ENCODE measurements at places on chromosomes 7 and 10.

DNA sequence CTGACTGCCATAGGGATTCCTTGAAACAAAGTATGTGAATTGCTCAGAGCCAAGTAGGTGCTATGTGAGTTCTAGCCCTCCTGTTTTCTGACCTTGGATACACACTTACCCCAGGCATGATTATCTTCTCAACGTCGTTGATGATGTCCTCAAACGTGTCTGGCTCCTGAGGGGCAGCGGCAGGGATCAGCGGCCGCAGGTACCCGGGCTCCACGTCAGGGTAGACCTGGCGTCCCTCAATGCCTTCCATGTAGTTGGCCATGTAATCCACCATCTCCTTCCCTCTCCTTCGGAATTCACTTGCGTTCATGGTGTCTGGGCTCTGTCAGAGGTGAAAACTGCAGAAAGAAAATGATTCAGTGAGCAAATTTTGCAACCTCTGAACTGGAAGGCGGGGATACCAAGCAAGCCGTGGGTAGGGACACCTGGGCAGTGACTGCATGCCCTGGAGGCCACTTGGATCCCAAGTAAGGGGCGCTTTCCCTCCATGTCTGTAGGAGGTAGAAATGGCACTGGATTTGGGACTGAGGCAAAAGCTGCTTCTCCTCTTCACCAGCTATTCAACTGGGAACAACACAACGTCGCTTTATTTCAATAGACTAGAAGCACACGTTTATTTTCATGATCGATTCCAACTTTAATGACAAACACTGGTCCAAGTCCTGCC lies 21.3 kb downstream of the DDC start:
- no peak for DNase-seq

DNA sequence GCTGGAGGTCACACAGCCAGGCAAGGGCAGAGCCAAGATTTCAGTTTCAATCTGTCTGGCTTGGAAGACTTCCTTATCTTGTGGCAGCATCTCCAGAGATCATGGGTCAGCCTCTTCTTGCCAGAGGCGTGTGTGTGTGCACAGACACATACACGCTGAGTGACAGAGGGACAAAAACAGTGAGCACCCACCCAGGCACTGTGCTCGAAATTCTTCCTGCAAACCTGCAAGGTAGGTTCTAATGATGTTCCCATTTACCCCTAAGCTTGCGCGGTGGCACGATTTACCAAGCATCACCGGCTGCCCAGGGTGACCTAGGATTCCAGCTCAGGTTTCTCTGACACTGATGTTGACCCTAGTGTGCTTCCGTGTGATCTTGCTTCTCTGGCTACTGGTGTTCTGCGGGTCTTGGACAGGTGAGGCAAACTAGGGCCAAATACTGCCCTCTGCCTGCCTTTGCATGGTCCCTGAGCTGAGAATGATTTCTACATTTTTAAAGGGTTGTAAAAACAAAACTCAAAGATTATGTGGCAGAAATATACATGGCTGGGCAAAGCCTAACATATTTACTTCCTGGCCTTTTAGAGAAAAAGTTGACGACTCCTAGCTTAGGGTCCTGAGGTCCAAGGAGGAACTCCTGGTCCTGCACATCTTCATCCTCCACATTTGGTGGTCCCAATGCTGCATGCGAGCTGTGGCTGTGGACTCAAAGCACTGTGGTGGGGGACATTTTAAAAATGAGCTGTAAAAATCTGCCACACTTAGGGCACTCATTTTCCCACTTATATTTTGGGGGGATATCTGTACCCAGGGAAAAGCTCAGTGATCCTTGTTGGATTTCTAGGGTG lies 268.5 kb downstream of the RPS24 start:
- DNase-seq: no peak

- no peak for DNase-seq
These were observed 334.1 kb upstream of the C7orf33 start for GRCh38 chr7:148256433-148256832.

GRCh38 chr7:105655067-105655466 lies 73.8 kb upstream of the EFCAB10 start:
- DNase-seq: peak; percentile 27

DNA sequence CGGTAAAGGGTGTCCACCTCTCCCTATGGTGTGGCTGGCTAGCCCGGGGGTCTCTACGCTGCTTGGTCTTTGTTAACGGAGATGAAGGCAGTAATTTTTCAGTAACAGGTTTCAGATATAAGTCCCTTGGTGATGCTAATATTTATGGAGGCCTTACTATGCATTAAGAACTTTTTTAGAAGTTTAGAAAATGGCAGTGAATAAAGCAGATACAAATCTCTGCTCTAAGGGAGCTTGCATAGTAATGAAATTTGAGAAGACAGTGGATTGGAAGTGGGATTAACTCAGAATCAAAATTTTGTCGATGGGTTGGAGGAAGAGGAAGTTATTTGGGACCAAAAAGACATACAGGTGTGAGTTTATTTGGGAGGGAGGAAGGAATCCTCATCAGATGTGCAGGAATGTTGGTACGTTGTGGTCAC lies 445 bp downstream of the SSBP1 start:
- DNase-seq: no peak

- no peak for DNase-seq
These were observed 25.2 kb downstream of the NHLRC2 start for GRCh38 chr10:113879691-113880090.

DNA sequence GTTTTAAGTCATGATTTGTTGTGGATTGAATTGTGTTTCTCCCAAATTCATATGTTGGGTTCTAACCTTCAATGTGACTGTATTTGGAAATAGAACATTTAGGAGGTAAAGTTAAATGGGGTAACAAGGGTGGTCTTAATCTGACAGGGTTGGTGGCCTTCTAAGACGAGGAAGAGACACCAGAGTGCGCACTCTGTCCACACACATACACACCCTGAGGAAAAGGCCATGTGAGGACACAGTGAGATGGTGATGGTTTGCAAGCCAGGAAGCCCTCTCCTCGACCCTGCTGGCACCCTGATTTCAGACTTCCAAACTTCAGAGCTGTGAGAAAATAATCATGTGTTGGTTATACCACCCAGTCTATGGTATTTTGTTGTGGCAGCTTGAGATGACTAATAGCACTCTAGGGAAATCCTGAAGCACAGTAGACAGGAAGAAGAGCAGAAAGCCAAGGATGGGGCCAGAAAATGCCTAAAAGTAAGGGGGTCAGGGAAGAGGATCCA lies 28.0 kb upstream of the SEM1 start:
- no peak for DNase-seq

DNA sequence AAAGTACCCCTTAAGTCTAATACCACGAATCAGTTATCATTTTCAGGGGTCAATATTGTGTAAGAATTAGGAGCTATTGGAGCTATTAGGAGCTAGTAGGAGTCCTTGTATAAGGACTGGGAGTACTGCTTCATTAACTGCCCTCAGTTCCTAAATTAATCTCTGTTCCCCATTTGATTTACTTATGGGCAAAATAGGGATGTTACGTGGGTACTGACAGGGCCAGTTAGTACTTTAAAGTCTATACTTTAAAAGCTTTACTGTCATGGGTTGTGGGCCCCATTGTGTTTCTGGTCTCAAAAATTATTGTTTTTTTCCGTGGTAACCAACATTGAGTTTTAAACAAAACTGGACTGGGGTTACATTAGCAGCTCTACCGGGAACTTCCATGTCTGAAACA lies 60.3 kb downstream of the PRKAR2B start:
- DNase-seq: no peak

DNA sequence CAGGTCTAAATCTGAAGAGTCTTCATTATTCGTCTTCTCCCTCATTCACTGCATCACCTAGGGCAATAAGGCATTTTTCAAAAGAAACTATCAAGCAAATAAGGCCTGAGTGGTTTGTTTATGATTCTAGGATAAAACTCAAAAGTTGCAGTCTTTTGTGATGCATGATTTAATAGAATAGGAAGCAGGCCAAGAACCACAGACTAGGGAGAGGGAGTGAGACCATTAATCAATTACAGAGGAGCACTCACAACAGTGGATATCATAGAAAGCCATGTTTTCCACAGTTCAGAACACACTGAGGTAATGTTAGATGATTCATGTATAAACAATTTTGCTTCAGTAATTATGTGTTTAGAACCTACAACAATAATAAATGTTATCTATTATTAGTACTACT lies 87.8 kb upstream of the LRRTM3 start:
- no peak for DNase-seq

- no peak for DNase-seq
These were observed 73.7 kb downstream of the FOXL3 start for GRCh38 chr7:363626-364025.

- no peak for DNase-seq
These were observed 158.3 kb upstream of the HDAC9 start for GRCh38 chr7:18337048-18337809.

DNA sequence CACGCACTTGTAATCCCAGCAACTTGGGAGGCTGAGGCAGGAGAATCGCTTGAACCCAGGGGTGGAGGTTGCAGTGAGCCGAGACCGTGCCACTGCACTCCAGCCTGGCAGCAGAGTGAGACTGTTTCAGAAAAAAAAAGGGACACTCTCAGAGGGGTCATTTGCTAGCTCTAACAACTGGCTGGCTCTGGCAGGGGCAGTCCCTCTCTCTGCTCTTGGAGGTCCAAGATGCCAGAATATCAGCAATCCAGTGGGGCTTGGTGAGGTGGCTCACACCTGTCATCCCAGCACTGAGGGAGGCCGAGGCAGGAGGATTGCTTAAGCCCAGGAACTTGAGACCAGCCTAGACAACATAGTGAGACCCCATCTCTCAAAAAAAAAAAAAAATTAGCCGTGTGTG lies 2.5 kb upstream of the PILRA start:
- no peak for DNase-seq

GRCh38 chr7:121204537-121204936 lies 124.3 kb upstream of the WNT16 start:
- no peak for DNase-seq

DNA sequence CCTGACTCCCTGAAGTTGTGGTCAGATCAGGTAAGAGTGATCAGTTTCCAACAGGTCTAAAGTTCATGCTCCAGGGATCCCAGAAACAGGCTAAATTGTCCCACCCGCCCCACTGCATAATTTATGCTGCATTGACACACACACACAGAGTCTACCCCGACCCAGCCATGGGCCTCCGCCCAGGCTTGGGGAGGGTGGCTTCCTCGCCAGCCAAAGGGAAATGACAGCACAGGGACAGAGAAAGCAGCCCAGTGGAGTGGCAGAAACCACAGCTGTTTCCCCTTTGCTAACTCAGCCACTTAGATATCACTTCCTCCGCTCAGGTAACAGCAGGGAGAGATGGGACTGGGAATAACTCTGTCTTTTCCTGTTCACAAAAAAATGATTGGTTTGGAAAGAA lies 9.4 kb downstream of the SH3PXD2A start:
- DNase-seq: peak; percentile 22

- DNase-seq: no peak
These were observed 239.6 kb downstream of the DNAJB6 start for GRCh38 chr7:157576415-157576814.

DNA sequence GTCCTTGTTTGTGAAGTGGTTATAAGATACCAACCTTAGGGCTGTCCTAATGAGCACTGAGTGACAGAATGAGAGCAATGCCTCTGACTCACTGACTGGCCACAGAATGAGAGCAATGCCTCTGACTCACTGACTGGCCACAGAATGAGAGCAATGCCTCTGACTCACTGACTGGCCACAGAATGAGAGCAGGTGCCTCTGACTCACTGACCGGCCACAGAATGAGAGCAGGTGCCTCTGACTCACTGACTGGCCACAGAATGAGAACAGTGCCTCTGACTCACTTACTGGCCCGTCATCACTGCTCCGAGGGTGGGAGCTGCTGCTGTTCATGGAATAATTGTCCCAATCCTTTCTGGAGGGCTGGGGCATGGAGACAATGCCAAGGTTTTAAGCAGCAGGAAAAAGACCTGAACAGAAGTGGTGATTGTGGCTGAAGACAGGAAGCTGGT lies 265.2 kb upstream of the PPP2R2D start:
- no peak for DNase-seq

DNA sequence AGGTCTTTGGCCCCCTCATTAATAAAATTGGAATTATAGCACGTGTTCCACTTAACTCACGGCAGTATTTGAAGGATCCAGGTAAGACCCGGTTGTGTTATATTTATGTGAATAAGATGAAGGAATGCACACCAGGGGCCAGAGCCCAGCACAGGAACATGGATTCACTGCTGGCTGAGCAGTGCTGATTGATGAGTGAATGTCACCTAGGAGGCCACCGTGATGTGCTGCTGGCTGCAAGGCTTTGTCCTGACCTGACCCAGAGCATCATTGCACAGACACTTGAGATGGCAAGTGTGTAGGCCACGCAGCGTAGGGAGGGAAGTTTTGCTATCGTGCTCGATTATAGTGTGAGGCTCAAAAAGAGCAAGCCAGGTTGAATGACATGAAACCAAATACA lies 350.7 kb upstream of the MGMT start:
- DNase-seq: no peak

- no peak for DNase-seq
These were observed 255.2 kb downstream of the BUB3 start for GRCh38 chr10:123409426-123409825.

GRCh38 chr10:88528201-88528600 lies 54.9 kb downstream of the RNLS start:
- DNase-seq: no peak

DNA sequence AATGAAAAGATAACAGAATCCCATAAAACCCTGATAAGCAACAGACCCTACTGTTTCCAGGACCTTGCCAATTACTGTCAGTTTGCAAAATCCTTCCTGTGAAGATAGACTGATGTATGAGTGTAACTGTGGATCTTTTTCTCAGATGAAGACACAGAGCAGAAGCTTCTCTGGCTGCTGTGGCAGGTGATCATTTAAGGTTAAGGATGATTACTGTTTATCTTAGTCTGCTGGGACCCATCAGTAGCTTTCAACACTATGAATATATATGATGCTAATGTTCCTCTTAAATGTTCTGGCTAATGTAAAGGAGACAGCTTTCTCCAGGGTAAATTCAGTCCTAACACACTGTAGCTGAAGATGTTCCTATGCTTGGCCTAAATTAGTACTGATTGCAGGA lies 56.0 kb upstream of the CTTNBP2 start:
- DNase-seq: no peak

DNA sequence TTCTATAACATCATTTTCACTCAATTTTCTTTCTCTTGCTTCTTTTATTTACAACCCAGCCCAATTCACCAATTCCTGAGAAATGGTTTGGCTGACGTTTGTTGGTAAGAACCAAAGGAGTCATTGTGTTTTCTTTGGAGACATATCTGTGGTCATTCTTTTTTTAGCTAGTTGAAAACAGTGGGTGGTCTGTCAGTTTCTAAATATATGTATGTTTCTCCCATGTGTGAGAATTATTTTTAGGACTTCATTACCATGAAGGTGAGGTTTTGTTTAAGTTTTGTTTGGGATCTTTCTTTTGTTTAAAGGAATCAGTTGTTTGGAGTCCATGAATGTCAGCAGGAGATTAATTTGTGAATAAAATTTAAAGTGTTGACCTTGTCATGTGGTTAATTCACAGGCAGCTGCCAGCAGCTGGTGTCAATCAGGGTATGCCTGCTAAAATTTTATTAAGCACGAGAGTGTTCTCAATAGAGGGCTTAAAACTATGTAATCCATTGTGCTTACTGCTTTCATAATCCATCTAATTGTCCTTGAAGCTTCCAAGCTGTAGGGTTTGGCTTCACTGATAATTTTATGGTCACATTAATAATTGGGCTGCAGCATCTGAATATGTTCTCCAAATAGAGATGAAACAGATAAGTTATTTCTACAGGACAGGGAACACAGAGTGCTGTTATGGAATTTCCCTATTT lies 38.7 kb downstream of the INSYN2A start:
- DNase-seq: no peak

- no peak for DNase-seq
These were observed 51.4 kb downstream of the SH3PXD2A start for GRCh38 chr10:103803941-103804340.

GRCh38 chr10:77962350-77963146 lies 36.0 kb upstream of the DLG5 start:
- DNase-seq: no peak
